Choroid plexus epithelial cell (primary cell): ENCODE measurements at places on chromosomes 1 and 21.
A peak's percentile ranks its signal among the peaks of the same experiment; 100 is the strongest.

DNA sequence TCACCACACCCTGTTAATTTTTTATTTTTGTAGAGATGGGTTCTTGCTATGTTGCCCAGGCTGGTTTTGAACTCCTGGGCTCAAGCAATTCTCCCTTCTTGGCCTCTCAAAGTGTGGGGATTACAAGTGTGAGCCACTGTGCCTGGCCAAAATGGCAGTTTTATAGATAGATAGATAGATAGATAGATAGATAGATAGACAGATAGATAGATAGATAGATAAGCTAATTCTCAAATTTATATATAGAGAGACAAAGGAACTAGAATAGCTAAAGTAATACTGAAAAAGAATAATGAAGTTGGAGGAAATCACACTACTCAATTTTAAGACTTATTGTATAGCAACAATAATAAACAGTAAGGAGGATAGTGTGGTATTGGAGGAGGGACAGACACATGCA is 21.1 kb downstream of the SHISAL2A start:
- DNase-seq: no peak

DNA sequence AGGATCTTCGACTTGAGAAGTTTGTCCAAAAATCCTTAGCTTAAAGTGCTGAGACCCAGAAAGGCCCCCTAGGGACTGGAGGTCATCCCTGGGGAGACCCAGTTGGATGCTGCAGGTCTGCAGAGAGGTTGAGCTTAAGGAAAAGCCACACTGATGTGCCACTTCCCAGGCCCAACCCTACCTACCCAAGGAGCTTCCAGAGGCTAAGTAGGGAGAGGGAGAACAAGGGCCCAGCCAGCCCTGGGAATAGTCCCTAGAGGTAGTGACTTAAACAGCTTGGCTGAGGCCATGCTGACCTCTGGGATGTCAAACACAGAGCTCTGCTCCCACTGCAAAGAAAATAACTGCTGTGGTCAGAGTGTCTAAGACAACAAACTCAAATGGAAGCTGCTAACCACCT is 693.7 kb downstream of the MATN1 start:
- DNase-seq: no peak

- no peak for DNase-seq
Observed at GRCh38 chr1:224317383-224318045, 12.5 kb downstream of the NVL start.

DNA sequence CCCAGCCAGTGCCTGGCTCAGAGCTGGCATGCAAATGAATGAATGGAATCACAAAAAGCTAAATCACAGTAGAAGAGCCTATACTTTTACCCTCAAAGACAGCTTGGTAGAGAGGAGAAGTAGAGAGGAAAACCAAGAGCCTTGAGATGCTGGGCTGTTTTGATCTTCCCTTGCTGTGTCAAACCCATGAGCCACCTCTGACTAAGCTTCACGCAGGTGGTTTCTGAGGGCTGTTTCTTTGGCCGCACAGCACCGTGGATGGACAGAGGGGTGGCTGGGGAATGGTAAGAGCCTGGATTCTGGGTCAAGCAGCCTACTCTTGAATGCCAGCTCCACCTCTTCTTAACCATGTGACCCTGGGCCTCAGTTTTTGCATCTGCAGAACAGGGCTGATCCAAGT is 18.6 kb downstream of the ABCG1 start:
- DNase-seq: no peak

GRCh38 chr1:1901641-1902294 is 10.9 kb upstream of the GNB1 start:
- no peak for DNase-seq

DNA sequence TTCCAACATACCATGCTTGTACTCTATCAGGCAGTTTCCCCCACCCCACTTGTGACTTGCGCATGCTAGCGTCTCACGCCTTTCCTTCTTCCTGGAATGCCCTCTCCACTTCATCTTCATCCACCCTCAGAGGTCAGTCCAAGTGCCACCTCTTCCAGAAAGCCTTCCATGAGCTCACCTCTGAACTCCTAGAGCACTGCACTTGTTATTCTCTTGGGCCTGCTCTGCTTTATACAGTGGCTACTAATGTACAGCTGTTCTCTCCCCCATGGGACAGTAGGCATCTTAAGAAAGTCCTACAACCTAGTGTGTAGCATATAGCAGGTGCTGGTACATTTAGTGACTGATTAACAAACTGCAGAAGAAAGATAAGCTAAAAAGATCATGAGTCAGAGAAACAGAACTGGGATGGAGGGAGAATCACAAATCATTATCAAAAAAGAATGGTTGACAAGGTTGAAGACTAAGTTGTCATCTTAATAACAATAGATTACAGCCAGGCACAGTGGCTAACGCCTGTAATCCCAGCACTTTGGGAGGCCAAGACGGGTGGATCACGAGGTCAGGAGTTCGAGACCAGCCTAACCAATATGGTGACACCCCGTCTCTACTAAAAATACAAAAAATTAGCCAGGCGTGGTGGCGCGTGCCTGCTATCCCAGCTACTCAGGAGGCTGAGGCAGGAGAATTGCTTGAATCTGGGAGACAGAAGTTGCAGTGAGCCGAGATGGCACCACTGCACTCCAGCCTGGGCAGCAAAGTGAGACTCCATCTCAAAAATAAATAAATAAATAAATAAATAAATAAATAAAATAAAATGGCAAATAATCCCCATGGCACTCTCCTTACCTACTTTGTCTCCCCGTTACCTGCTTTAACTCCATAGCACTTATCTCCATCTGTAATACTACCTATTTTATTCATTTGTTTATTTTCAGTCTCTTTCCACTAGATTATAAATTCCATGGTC is 16.3 kb upstream of the TSPAN1 start:
- no peak for DNase-seq

DNA sequence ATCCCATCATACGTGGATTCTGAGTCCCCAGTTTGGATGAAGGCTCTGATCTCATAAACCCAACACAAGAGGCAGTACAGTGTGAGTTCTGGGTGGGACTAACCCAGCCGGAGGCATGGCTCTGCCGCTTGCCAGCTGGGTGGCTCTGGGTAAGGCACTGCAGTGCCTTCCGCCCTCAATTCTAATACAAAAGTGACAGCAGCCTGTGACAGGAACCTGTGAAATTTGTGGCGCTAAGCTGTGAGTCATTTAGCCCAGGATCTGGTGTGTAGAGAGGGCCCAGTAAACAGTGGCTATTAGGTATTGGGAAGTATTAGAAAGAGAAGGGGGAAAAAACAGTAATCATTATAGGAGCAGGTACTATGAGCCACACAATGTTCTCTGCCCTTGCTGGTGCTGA is 23.3 kb downstream of the HSPG2 start:
- no peak for DNase-seq

GRCh38 chr1:2554621-2555387 is 1.4 kb upstream of the TNFRSF14 start:
- peak; percentile 50 for DNase-seq

GRCh38 chr1:34188418-34188817 is 11.7 kb downstream of the C1orf94 start:
- no peak for DNase-seq

- DNase-seq: peak; percentile 68
Observed at GRCh38 chr21:29104239-29104708, 26.2 kb upstream of the MAP3K7CL start.

- DNase-seq: no peak
Observed at GRCh38 chr1:56105397-56105796, 474.0 kb downstream of the PLPP3 start.

DNA sequence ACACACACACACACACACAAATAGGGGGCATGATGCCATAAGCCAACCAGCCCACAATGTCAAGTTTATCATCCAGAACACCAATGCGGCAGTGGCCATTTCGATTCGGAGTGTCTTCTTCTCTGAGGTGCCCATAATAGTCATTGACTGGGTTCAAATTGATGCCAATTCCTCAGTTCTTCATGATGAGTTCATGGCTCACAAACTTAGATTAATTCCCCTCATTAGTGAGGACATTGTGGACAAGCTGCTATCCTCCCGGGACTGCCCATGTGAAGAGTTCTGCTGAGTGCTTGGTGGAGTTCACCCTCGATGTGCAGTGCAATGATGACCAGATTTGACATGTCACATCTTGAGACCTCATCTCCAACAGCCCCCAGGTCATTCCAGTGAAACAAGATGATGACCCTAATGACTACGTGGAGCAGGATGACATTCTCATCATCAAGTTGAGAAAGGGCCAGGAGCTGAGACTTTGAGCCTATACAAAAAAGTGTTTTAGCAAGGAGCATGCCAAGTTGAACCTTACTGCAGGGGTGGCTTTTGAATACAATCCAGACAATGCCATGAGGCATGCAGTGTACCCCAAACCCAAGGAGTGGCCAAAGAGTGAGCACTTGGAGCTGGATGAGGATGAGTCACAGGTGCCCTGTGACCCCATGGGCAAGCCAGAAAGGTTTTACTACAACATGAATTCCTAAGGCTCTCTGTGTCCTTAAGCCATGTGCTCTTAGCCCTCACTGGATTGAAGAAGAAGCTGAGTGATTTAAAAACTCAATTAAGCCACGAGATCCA is 211.6 kb upstream of the SAMSN1 start:
- peak; percentile 30 for DNase-seq

- no peak for DNase-seq
Observed at GRCh38 chr1:22362626-22363402, 88.8 kb upstream of the ZBTB40 start.

DNA sequence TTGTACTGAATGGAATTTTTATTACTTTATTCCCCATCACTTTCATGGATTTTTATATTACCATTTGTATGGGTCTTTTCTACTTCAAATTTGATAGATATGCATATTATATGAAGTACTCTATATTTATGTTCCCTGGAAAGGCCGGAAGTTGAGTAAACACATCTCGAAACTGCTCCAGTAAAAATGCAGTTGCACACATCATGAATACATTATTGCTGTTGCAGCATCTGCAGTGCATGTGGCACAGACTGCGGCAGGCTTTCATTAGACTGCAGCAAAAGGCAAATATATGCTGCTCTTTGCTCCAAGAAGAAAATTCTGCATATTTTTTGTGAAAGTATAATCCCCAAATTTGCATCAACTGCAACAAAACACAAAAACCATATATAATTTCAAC is 48.7 kb upstream of the LRRC7 start:
- DNase-seq: no peak

DNA sequence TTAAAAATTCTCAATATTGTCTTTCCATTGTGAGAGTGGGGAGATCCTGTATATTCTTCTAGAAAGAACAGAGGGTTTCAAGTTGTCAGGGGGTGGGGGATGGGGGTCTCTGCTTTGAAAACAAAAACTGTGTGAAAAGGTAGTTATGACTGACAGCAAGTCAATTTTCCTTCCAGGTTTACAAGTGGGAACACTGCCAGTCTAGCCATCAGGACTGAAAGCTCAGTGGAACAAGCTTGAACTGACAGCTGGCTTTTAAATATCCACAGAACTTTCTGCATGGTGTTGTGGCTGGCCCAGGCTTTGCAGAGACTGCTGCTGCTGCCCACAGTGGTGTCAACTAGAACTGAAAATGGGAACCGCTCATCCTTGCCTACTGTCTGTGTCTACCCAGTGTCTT is 162.6 kb downstream of the TNR start:
- no peak for DNase-seq

DNA sequence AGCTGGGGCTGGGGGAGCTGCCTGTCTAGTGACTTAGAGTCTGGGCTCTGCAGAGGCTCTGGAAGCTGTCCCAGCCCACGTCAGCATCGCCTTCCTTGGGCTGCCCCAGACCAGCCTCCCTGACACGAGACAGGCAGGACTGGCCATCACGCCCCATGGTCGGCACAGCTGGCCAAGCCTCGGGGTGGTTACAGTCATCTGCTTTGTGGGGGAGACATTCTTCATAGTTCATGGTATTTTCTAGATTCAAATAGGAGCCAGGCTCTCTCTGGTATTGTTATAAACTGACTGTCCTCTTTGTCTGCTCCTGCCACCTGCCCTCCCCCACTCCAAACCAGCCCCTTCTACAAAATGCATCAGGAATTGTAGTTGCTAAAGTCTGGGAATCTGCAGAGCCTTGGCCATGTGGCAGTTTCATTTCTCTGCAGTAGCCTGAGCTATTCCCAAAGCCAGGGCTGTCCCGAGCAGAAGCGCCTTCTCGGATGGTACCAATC is 29.4 kb downstream of the OLFML2B start:
- no peak for DNase-seq

DNA sequence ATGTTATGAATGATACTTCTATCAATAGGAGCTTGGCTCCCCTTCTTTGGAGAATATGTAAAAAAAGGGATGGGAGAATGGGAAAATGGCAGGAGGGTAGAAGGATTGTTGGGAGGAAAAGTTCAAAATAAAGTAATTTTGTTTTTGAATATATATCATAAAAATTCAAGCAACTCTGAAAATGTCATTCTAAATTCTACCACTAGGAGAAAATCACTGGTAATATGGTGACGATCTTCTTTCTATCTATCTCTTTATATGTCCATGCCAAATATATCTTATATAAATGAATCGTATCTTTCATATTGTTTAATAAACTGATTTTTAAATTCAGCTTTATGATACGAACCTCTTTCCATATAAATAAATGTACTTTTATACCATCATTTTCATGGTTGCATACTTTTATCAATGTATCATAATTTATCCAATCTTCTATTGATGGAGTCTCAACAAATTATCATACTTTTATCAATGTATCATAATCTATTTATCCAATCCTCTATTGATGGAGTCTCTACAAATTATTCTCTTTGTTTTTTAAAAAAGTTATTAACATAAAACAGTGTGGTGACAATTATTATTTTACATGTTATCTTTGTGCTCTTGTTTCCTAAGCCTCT is 73.7 kb upstream of the MARK1 start:
- peak; percentile 4 for DNase-seq

GRCh38 chr1:222877854-222878253 is 63.0 kb downstream of the DISP1 start:
- no peak for DNase-seq

DNA sequence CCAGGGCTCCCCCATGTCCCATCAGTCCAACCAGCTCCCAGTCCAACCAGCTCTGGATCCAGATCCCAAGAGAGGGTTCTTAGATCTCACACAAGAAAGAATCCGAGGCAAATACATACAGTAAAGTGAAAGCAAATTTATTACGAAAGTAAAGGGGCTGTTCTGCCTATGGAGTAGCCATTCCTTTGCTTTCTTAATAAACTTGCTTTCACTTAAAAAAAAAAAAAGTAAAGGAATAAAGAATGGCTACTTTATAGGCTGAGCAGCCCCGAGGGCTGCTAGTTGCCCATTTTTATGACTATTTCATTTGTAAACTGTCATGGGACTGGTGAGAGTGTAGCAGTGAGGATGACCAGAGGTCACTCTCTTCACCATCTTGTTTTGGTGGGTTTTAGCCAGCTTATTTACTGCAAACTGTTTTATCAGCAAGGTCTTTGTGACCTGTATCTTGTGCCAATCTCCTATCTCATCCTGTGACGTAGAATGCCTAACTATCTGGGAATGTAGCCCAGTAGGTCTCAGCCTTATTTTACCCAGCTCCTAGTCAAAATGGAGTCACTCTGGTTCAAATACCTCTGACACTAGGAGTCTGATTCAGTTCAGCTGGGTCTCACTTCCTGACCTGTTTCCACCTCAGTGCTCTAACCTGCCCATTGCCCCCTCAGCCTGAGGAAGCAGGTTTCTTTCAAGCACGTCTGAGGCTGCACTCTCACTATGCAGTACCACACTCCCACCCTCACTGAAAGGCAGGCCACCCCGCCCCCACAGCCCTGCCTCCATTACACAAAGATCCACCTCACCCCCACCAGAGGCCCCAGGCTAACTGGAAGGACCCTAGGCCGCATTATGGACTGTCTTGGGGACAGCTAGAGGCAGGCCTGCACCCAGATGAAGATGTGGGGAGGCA is 26.5 kb upstream of the ATP2B4 start:
- no peak for DNase-seq

- no peak for DNase-seq
Observed at GRCh38 chr1:31799196-31799894, 16.5 kb downstream of the SPOCD1 start.
